ENCODE measurements at places on chromosomes 5 and 9.

DNA sequence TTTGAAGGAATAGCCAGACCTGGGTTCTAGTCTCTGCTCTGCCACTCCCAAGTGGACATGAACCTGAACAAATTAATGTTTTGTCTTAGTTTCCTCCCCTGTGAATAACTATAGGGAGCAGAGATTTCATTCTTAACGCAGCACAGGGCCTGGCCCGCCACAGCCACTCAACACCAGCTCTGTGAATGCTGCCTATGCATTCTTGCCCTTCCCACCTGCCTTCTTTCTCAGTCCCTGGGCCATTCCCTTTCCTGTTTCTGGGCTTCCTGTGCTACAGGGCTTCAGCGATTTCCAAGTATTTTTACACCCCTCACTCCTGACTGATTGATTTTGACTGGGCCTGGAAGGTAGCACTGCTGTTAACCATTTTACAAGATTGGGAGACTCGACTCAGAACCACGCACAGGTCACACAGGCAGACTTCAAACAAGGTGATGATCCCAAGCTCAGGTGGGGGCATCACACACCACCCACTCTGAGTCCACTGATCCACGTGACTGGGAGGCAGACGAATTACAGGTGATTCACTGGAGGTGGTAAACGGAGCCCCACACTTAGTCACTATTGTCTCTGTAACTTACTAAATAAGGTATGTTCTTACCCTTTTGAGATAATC is 21.4 kb downstream of the PTPN3 start:
- no peak for DNase-seq

DNA sequence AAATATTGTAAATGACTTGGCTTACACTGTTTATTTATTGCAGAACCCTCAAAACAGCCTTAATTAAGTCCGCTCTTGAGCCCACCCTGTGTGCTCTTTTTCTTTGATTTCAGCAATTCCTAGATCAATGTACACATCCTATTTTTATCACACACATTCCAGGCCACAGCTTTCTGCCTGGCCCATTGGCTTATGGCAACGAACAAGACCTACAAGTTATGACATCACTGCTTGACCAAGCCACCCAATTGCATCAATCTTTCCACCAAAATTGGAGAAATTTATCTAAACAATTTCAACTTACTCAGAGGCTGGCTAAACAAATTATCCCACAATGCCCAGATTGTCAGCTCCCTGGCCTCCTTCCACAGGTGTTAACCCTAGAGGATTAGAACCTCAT is 158.4 kb downstream of the CPLANE1 start:
- no peak for DNase-seq

GRCh38 chr5:149403923-149404745 is 25.0 kb upstream of the IL17B start:
- no peak for DNase-seq

DNA sequence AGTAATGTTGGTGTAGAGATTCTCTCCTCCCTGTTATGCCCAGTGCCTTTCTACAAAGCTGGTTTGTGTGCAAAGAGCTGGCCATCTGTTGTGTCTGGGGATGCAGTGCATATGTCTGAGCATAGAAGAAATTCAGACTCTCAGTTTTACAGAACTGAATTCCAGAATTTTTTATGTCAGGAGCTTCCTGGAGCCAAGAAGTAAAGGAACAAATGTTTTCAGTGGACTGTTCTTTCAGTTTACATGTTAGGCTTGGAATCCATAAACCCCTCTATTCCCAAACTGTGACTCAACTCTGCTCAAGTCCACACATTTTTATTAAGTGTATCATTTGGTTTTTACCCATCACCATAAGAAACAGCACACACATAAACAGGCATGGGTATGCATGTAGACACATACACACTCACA is 366.0 kb downstream of the BRINP1 start:
- no peak for DNase-seq

GRCh38 chr9:129281506-129282145 is 103.6 kb upstream of the IER5L start:
- no peak for DNase-seq

- DNase-seq, result no peak
Measured at GRCh38 chr9:89008744-89009545, 17.7 kb downstream of the S1PR3 start.

DNA sequence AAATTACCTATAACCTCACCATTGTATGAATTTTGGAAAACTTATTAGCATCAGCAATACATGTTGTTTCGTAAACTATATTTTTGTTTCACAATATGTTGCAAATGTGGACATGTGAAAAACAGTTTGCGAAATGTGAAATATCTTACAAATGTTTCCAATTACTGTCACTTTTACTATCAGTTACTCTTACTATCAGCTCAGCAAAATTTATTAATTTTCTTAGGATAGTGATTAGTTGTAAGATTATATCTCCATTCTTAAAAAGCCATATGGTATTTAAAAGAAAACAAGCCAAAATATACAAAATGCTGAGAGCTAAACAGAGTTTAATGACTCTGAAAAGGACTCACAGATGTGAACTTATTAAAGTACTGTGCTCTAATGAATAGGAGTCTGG is 111.9 kb upstream of the LPAR1 start:
- DNase-seq, result no peak

- DNase-seq, result no peak
Measured at GRCh38 chr5:80967500-80968181, 7.5 kb downstream of the RASGRF2 start.

GRCh38 chr5:56610093-56610698 is 205.2 kb upstream of the MAP3K1 start:
- no peak for DNase-seq

DNA sequence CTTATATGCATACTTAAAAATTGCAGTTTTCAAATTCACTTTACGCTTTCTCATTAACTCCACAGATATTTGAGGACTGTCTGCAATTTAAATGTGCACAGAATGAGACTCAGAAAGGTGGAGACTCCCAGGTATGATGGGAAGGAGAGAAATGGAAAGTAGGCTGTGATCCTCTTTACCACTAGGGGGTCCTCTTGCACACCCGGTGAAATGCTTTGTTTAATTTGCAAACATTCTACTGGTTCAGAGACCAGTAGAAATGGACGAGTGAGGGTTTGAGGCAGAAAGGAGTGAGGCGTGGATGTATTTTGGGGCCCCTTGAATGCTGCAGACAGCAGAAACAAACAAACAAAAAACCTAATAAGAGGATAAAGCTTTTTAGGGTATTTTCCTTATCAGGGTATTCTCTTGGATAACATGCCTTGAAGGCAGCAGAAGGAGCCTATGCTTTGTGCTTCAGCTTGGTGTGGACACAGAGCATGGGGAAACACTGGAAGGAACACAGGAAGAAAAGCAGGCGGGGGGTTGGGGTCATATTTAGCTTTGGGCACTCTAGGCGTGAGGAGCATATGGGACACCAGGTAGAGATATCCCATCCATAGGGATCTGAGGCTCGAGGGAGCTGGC is 410.1 kb downstream of the DMRT2 start:
- no peak for DNase-seq

- no peak for DNase-seq
Measured at GRCh38 chr5:153881687-153882086, 157.0 kb downstream of the FAM114A2 start.

GRCh38 chr9:118455259-118455658 is 751.1 kb downstream of the TLR4 start:
- no peak for DNase-seq

DNA sequence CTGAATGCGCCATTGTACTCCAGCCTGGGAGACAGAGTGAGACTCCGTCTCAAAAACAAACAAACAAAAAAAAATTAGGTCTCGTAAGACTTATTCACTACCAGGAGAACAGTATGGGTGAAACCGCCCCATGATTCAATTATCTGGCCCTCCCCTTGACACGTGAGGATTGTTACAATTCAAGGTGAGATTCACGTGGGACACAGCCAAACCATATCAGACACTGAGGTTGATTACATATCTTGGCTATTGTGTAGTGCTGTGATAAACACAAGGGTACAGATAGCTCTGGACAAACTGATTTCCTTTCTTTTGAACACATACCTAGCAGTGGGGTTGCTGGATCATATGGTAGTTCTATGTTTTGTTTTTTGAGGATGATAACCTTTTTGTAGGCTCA is 42.4 kb upstream of the PWWP2A start:
- DNase-seq, result no peak

DNA sequence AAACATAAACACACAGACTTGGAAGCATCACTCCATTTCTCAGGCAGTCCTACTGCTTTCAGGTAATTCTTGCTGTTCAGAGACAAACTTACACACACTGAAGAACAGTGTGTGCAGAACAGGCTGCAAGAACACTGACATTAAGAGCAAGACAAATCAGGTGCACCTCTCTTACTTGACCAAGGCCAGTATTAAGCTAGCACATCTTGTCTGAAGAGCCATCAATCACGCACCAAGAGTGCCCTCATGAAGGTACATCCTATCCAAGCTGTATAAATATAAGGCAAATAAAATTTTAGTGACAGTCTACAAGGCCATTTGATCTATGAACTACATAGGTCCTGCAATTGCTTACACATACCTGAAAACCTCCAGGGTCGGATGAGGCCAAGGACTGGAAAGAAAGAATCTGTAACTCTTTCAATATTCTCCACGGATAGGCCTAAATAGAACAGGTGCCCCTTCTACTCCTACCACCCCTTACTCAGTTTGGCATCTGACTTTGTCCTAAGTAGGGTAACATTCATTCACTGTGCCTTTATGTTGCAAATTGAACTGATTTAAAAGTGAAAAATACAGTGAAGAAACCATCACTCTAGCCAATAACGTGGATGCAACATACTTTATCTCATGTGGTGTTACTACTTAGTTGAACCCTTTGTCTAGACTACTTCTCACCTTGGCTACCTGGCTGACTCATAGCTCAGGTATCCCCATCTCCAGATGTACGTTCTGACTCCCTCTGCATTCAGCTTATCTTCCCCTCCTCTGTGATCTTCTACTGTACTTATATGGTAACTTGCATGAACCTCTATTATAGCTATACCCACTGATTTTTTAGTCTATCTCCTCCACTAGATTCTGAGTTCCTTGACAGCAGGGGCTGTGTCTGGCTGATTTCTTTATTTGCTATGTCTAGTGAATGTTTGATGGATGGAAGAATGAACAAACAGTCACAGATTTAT is 256.3 kb downstream of the KIAA0825 start:
- DNase-seq, result no peak

- no peak for DNase-seq
Measured at GRCh38 chr5:164191240-164191639, 685.8 kb downstream of the MAT2B start.

- no peak for DNase-seq
Measured at GRCh38 chr5:6682239-6682638, 31.0 kb upstream of the TENT4A start.

DNA sequence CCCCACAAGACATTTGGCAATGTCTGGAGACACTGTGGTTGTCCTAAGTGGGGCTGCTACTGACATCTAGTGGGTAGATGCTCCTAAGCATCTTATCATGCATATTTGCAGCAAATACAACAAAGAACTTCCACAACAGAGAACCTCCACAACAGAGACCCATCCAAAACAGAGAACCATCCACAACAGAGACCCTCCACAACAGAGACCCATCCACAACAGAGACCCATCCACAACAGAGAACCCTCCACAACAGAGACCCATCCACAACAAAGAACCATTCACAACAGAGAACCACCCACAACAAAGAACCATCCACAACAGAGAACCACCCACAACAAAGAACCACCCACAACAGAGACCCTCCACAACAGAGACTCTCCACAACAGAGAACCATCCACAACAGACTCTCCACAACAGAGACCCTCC is 32.8 kb downstream of the ARPC5L start:
- no peak for DNase-seq
